Ascending aorta (tissue), 2 donors: ENCODE measurements at places on chromosomes 2 and 18.

- DNase-seq = no peak
These were observed 239.1 kb downstream of the KCNS3 start for GRCh38 chr2:18117592-18117991.

- DNase-seq = no peak
These were observed 16.6 kb downstream of the RBMS1 start for GRCh38 chr2:160477032-160477431.

- DNase-seq = peak; percentile 65
These were observed 411 bp downstream of the NARS1 start for GRCh38 chr18:57621246-57621604.

DNA sequence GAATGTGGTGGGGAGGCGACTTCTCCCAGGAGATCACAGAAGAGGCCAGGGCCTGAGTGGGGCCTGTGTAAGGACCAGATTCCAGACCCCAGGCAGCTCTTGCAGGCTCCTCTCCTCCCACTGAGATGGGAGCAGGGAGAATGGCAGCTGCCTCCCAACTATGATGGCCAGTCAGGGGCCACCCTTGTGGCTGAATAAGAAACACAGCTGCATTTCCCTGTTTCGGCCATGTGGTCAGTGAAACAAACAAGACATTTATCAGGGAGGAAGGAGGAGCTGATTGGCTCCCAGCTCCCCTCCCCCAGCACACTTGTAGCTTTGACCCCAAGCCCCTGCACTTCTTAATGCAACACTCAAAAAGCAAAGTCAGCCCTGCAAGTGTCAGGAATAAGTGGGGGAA, 143.5 kb downstream of the CELF4 start:
- DNase-seq = no peak

- DNase-seq = no peak
These were observed 436.5 kb downstream of the RND3 start for GRCh38 chr2:150051004-150051403.

- DNase-seq = no peak
These were observed 32.4 kb downstream of the IL18R1 start for GRCh38 chr2:102387763-102388546.

- no peak for DNase-seq
These were observed 248.9 kb downstream of the OSR1 start for GRCh38 chr2:19109518-19109917.

GRCh38 chr2:222780051-222780450, 80.8 kb upstream of the ACSL3 start:
- DNase-seq = no peak

GRCh38 chr2:108297436-108298141, 8.9 kb downstream of the SULT1C2 start:
- DNase-seq = no peak

DNA sequence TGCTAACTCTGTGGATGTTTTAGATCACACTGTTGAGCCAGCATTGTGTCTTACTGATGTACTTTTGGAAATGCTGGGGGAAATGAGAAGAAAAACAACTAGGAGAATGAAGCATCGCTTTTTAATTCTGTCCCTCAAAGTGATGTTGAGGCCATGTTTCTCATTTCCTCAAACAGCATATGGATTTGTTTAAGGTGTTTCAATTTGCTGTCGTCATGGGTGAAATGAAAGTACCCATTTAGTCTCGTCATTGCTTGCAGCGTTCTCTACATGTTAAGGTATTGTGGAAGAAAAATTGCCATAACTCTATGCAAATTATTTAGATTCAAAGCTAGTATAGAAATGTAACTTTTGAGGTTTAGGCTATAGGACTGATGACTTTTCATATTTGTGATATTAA, 151.3 kb downstream of the KCTD1 start:
- DNase-seq = no peak

DNA sequence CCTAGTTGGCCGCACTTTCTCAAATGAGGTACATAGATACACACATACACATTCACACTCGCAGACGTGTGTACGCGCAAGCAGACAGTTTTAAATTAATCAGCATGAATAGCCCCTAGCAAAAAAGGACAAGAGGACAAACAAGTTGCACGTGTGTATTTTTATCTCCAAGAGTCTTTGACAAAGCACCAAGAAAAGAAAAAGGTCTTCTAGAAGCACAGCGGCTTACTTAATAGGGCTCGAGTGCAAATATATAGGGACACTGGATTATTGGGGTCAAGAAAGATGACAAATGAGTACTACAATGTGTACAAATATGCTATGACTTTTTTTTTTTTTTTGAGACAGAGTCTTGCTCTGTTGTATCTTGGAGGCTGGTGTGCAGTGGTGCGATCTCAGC, 1.7 kb upstream of the BCL2 start:
- DNase-seq = no peak

DNA sequence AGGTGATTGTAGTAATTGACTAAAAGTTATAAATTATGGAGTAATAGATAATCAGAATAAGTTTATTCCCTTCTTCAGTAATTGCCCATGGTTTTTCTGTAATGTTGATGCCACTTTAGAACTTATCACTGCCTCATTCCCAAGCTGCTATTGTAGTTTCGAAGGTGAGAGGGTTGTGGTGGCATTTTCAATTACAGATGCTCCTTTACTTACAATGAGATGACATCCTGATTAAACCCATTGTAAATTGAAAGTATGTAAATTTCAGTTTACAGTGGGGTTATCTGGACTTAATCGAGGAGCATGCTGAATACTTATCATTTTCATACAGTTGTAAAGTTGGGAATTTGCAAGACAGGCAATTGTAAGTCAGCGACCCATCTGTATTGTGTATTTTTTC, 2.9 kb downstream of the NDUFV2 start:
- DNase-seq = no peak
